ENCODE measurements at places on chromosomes 5 and 9.

DNA sequence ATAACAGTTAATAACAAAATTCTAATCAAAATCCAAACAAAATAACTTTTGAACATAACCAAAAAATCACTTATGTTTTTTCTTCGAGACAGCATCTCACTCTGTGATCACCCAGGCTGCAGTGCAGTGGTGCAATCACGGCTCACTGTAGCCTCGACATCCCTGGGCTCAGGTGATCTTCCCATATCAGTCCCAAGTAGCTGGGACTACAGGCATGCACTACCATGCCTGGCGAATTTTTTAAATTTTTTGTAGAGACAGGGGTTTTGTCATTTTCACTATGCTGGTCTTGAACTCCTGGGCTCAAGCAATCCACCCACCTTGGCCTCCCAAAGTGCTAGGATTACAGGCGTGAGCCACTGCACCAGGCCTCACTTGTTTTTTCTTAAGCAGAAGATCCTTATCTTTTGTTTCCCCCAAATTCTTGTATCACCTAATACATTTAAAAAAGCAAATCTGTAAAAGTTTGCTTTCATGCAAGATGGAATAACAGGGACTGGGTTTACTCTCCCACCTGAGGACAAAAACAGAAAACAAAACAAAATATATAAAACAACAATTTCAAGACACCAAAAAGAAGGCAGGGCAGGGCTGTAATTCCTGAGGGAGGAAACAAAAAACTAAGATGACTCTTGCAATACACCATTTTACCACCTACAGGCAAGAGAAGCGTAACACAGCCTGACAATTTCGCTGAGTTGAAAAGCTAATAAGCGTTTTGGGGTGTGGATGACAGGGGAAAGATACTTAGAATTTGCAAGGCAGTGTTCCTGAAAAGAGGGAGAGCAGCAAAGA lies 71.4 kb downstream of the RAPGEF6 start:
- DNase-seq: no peak

DNA sequence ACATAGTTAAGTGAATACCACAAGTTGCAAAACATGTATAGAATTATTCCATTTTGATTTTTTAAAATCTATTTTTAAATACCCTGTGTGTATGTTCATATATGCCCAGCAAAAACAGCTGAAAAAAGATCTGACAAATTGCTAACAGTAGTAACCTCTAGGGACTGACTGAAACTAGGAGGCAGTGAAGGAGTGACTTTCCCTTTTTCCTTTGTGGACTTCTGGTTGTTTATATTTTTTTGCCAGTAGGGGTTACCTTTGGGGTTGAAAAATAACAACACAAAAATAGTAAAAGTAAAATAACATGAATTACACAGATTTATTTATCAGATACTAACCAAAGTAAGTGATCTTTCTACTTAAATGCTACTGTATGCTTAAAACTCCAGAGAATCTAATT lies 2.9 kb downstream of the MEGF9 start:
- DNase-seq: no peak

DNA sequence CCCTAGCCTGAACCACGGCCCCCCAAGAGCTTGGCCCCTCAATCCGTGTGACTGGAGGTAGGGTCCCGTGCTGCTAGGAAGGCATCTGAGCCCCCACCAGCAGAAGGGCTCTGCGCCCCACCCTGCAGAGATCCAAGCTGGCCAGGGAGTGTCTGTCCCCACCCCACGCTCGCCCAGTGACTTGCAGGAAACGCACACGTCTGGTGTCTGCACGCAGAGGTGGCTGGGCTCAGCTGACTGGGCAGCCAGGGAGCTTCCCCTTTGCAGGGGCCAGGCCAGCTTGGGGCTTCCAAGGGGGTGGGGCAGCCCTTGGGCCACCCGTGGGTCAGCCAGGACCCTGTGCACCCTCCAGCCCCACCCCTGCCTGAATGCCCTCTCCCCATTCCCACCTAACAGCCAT lies 24.3 kb downstream of the NOTCH1 start:
- DNase-seq: no peak

DNA sequence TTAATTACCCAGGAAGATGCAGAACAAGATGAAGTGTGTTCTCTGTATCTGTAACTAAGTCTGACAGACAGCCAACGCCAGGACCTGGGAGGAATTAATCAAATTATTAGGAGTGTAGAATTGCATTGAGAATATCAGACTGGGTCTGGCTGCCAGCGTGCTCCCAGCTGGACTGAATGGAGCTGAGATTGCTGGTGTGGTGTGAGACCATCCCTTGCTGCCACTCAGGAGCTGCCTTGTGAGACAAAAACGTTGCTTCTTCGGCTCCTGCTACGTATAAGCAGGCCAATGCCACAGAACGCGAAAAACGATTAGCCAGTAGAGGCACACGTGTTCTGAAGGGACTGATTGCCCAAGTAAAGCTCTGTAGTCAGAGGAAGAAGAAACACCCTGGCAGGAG lies 66.8 kb downstream of the AMBP start:
- no peak for DNase-seq

DNA sequence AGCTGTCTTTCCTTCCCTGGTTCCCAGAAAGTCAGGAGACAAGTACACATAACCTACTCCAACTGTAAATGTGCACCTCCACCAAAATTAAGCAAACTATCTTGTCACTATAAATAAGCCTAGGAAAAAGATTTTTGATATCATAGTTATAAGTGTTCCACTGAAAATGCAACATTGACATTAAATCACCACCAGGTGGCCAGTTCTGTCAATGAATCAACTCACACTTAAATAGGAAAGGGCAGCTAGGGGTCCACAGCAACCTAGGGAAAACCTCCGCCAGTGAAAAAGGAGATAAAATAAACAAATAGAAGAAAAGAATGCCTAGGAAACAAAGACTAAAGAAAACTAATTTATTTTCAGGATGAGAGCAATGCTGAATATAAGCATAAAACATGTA lies 243.0 kb upstream of the PTPRD start:
- no peak for DNase-seq

DNA sequence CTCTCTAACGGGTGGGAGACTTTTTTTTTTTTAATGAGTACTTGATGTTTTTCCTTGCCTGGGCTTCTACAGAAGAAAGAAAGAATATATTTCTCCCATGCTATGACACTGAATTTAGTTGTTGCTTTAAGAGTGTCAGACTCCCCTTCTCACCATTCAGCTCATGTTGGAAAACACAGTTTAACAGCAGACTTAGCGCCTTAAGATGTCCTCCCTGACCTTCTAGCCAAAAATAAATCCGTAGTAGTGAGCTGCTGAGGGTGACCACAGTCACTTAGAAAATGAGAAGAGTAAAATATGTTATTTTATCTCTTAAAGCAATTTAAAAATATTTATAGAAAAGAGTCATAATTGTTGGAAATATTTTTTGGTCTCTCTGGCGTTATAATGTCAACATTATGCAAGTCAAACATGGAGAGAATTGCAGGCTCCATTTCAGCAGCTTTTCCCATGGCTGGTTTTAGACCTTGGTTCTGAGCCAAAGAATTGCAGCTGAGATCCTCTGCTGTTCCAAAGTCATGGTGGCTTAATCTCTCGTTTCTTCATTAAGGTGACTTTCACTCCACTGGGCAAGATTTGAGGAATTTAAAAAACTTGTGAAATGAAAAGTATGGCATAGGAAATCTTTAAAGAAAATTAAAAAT lies 143.5 kb downstream of the GHR start:
- no peak for DNase-seq

DNA sequence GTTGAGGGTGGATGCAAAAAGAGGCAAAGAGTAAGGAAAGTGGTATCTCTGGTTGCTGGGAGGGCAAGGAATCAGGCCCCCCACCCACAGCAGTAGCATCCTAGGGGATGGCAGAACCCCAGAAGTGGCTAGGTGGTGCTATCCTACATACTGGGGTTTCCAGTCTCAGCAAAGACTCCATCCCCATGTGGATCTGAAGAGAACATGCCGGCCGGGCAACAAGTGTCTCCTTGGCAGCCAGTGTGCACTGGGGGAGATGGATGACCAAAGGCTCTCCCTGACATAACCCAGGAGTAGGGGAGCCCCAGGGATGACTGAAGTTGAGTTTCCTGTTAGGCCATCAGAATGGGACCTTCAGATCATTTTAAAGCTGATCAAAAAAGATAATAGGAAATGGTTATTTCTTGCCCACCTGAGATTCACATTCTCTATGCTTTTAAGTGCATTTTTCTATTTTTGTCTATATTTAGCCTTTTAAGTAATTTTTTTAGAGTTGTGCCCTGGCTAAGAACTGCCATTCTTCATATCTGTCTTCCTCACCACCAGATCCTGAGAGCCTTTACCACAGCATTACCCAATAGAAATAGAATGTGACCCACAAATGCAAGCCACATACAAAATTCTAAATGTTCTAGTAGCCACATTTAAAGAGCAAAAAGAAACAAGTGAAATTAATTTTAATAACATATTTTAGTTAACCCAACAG lies 78.7 kb upstream of the SMIM23 start:
- DNase-seq: no peak

GRCh38 chr9:134632329-134632728 lies 9.3 kb upstream of the COL5A1 start:
- no peak for DNase-seq

Data from SW480 (cell line).